Choroid plexus epithelial cell (primary cell): ENCODE measurements at places on chromosomes 1 and 21.

DNA sequence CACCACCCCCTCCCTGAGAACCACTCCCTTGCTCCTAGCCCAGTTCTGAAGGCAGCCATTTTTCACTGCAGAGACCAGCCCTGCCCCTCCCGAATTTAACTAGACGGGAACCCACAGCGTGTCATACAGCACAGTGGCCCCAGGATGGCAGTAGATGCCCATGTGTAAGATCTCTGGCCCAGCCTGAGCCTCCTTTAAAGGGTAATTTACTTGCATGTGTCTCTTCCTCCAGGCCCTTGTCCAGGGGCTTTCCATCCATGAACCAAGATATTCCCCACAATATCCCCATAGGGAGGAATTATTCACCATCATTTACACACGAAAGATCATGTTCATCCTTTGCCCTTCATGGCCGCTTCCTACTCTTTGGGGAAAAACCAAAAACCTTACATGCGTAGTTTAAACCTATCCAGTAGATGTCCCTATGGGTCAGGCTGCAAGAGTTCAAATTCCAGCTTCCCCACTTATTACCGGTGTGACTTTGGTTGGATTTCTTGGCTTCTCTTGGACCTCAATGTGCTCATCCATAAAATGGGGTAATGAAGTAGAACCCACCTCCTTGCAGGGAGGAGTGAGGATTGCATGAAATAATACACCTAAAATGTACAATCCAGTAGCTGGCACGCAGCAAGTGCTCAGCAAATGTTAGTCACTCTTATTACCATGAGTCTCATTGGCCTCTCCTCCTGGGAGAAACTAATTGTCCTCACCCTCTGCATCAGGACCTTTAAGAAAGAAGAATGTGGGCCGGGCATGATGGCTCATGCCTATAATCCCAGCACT is 4.0 kb upstream of the LACTBL1 start:
- peak; percentile 93 for DNase-seq

GRCh38 chr1:116880917-116881316 is 28.8 kb upstream of the PTGFRN start:
- no peak for DNase-seq

GRCh38 chr1:29590583-29591565 is 354.6 kb downstream of the PTPRU start:
- DNase-seq = no peak

DNA sequence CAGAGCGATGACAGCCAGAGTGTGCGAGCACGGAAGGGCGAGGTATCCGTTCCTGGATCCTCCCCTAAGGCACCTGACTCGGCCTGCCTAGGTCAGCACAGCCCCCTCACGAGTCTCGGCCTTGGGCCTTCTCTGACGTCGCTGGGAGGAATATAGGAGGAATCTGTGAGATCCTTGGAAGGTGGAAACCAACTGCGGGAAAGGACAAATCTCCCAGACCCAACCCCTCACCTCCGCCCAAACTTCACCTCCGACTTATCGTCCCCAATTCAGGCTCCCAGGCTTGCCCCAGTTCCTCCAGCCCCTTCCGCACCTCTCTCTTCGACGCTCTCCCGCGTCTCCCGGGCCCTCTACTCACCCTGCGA is 494 bp downstream of the APH1A start:
- DNase-seq = peak; percentile 51

- peak; percentile 89 for DNase-seq
Observed at GRCh38 chr1:59316497-59317128, 19.7 kb downstream of the FGGY start.

DNA sequence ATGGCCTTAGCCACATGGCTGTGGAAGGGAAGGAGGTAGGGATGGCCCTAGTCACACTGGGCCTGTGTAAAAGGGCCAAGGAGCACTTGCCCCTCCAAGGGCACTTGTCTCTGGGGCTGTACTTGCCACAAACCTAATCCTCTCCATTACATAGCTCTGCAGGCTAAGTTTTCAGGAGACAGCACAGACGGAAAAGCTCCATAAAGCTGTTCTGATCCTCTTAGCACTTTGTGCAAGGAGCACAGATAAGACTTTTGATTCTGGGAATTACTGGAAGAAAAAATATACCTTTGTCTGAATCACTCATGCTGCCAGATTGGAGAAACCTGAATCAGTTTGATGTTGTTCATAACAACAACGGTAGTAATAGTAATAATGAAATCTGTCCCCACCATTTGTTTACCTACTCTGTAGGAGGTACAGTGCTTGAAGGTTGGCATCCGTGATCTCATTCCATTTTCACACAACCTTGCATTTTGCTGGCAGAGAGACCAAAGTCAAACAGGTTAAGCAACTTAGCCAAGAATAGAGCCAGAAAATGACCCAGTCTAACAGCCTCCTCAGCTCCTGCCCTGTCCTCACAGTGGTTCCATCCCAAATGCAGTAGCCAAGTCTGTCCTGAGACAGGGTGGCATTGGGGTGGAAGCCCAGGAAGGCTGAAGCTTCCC is 207.1 kb downstream of the ROR1 start:
- no peak for DNase-seq

DNA sequence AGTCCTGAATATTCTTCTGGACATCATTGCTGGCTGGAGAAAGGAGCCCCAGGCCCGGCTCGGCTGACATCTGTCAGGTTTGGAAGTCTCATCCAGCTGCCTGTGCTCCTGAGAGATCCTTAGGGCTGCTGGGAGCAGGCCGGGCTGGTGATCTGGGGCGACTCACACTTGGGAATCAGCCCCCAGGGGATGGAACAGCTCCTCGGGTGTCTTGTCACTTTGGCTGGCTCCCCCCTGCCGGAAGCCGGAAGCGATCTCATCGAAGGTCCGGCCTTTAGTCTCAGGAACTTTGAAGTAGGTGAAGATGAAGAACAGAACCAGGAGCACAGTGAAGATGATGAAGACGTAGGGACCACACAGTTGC is 31.8 kb downstream of the SLC2A1 start:
- DNase-seq = no peak

GRCh38 chr1:99268021-99268420 is 3.7 kb downstream of the PLPPR4 start:
- DNase-seq = no peak

DNA sequence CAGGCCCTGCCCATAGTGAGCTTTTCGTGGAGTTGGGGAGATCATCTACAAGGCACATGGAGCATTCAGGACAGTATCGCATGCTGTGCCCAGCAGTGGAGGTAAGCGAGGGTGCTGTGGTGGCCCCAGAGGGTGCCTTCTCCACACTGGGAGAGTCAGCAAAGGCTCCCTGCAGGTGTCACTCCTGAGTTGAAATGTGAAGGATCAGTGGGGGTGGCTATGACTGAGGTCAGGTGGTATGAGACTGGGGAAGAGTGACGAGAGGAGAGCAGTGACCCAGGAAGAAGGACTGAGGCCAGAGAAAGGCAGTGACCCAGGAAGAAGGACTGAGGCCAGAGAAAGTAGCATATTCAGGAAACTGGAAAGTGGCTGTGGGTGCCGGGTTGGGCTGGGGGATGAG is 53.0 kb downstream of the SPAG17 start:
- no peak for DNase-seq

DNA sequence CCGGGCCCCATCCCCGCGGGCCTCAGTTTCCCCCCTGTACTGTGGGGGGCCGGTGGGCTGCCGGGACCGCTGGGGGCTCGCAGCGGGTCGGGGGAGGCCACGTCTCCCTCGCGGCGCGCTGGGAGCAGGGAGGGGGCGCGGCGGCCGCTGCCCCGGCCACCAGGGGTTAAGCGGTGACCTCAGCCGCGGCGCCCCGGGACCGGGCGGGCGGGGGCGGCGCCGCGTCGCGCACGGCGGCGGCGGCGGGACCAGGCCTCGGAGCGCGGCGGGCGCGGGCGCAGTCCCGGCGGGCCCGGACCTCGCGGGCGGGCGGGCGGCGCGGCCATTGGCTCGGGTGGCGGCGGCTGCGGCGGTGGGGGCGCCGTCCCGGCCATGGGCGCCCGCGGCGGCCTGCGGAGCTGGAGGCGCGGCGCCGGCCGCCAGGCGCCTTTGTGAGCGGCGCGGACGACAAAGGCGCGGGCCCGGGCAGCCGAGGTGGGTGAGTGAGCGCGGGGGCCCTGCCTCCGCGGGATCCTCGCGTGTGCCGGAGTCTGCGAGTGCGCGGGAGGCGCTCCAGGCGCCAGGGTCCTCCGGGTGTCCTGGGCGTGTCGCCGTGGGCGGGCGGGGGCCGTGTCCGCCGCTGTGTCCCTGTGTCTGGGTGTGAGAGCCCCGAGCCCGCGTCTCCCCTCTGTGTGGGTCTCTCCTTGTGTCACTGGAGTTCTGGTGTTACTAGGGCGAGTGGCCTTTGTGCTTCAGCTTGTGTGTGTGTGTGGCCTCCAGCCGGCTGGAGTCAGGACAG is at the start of gene ARHGEF10L:
TSS of gene ARHGEF10L (plus strand) at position 222 of the 778 bp plus-strand sequence. CDS start 40,898 bp downstream, outside the sequence.
- DNase-seq = no peak

- DNase-seq = no peak
Observed at GRCh38 chr1:57704231-57704630, 280.4 kb upstream of the DAB1 start.
